Stimulated activated CD4-positive, alpha-beta T cell treated with anti-CD3 and anti-CD28 coated beads, Interleukin-4, amount 100 ng/mL, for 24 hours (primary cell): ENCODE measurements at places on chromosomes 6 and 20.
A peak's percentile ranks its signal among the peaks of the same experiment; 100 is the strongest.

GRCh38 chr6:113774127-113774825, 82.9 kb upstream of the MARCKS start:
- DNase-seq: no peak

DNA sequence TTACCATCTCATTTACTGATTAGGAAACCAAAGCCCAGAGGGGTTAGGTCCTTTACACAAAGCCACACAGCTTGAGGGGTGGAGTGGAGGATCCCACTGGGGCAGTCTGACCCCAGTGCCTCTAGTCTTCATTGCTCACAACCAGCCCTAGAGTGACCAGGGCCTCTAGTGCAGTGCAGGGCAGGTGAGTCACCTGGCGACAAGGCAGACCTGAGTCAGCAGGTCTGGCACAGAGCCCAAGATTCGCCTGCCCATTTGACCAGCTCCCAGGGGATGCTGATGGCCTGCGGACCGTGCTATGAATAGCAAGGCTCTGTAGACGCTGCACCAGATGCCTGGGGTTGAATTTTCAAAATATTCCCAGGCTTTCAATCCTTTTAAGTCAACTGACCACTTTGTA, 29.9 kb downstream of the CDH26 start:
- DNase-seq: no peak

DNA sequence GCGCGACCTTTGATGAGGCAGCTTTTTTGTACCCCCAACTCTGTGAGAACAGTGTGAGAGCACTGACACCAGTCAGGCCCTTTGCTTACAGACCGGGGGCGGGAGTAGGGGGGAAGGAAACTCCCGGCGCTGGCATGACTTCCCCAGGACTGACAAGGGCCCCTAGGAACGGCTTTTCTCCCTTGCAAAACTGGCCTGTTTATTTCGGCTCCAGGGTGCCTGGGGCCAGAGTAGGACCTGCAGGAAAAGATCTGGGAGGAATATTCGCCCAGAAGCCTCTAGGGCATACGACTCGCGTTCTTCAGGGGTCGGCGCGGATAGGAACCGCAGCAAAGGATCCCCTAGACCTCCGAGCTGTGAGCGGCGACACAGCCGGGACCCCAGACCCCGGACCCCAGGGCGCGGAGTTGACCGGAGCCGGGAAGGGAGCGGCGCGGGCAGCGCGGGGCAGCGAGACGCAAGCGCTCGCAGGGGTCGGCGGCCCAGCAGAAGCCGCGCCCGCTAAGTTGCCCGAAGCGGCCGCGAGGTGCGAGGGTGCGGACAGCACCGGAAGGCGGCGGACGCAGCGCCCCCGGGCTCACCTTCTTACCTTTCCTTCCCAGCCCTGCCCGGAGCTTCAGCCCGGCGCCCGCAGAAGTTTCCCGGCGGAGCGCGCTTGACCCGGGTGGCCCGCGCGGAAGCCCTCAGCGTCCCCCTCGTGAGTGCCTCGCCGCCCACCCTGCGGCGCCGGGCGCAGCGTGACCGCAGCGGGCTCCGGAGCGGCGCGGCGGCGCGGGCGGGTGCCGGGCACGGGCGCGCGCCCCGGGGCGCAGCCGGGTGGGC, at the start of gene POPDC3:
Gene POPDC3 (minus strand): TSS at position 771 of the 822 bp plus-strand sequence. CDS start 18,105 bp downstream, outside the sequence.
- no peak for DNase-seq

DNA sequence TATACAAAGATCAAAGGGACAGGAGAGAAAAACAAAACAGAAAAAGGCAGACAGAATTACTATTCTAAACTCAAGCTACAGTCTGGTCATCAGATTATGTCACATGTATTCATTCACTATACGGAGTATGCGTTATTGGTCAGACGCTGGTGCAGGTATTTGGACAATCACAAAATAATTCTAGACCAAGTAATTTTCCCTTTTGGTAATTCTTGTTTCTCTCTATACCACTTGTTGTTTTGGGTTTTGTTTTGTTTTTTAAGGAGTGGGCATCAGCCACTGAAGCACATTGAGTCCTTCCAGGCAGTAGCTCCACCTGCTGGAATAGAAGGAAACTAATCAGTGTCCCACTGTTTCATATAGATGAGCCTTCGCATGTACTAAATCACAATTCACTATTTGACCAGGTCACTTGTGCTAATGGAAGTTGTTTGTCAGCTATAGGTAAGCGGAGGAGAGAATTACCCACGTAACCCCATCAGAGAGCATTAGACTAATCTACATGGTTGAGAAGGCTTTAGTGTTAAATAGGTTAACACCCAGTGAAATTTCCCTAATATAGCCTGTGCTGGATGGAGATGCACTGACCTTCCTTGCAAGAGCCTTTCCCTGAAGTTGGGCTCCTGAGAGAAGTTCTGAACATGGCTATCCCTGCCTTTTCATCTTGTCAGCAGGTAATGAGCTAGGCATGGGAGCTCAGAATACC, 77.9 kb downstream of the TNFAIP3 start:
- DNase-seq: peak; percentile 19

DNA sequence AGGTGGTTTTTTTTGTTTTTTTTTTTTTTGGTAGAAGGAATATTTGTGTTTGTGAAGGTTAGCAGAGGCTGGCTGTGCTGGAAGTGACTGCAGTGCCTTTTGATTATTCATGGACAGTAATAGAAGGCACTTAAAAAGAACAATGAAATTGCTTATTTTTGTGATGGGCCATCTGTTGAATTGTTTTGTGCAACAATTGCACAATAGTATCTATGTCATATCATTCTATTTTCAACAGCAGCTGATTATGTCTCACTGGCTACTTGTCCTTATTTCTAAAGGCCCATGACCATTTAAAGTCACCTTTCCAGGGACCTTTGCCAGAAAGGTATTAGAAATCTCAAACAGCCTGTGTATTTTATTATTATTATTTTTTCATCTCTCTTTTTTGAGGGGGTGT, 70.6 kb downstream of the AFG1L start:
- no peak for DNase-seq

GRCh38 chr6:106613590-106613989, 15.7 kb downstream of the RTN4IP1 start:
- DNase-seq: no peak

- DNase-seq: no peak
Observed at GRCh38 chr6:14513496-14514393, 396.2 kb downstream of the CD83 start.

DNA sequence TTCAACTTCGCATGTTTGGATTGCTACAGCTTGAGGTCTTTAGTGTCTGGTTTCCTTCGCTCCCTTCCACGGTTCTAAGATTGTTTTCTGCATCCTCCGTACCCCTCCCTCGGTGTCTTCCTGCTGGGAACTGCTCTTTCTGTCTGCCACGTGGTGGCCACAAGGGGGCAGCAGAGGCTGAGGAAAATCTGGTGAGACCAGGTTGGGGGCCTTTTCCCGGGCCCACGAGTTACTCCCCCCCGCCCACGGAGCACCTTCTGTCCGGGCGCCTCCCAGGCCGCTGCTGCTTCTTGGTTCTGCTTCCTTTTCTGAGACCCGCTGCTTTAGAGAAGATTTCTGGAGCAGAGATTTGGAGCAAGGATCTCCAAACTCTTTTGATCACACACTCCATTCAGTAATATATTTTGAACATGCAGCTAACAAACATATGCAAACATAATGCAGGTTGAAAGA, 21.1 kb upstream of the NOTCH4 start:
- peak; percentile 76 for DNase-seq

DNA sequence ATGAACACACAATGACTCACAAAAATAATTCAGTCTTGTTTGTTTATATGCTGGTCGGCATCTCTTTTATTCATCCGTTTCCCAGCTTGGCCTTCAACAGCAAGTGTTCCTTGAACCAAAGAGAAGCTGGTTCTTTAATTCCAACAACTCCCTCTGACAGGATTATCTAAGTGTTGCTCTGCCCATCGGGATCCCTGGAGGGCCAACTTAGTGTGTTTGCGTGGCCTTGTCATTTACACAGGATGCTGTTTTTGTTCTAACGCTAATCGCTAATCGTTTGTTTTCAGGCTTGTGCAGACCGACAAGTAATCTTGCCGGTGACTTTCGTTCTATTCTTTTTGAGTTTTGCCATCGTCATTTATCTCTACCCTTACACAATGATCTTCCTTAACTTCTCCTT, 267.4 kb upstream of the EXOC2 start:
- DNase-seq: no peak

- no peak for DNase-seq
Observed at GRCh38 chr6:110768057-110768456, 47.2 kb downstream of the CDK19 start.

DNA sequence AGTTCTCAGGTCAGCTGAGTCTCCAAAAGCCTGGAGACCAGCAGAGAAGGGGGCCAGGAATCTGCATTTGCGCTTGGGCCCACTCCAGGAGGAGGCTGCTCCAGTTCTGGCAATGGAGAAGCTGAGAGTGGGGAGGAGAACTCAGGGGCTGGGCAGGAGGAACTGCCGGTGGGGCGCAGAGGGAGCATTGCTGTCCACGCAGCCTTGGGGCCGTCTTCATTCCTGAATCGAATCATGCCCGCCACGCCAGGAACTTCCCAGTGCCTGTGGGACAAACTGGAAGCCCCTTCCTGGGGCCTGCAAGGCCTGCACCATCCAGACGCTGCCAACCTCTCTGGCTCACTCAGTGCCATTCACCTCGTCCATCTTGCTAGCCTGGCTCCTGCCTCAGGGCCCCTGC, 16.9 kb downstream of the RAB44 start:
- no peak for DNase-seq

GRCh38 chr6:26311385-26312095, 53.5 kb upstream of the BTN3A2 start:
- peak; percentile 70 for DNase-seq

DNA sequence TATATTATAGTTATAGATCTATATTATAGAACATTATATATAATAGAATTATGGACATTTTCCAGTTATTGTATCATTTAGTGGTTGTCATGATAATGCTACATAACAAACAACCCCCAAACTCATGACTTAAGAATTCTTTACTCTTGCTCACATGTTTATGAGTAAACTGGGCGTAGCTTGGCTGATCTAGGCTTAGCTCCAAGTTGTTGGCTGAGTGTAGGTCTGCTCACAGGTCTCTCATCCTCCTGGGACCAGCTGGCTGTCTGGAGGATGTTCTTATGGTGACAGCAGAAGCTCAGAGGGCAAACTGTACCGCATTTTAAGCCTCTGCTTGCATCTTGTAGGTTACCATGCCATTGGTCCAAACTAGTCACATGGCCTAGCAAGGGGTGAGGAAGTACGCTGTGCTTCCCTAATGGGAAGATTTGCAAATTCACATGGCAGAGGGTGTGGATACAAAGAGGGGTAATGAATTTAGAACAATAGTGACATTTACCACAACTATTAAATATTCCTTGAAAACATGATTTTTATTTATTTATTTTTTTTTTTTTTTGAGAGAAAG, 34.2 kb downstream of the ARHGAP40 start:
- no peak for DNase-seq
